Left cardiac atrium (tissue), 4 donors: ENCODE measurements at places on chromosomes 3 and 15. TPM values are rescaled to one million over a fixed set of nuclear protein-coding genes. Genes with fewer than 3 reads are reported as not detected.

Gene CIP2A
- total RNA-seq = 2.6 TPM

Gene PLSCR2
- total RNA-seq = not detected

Gene NANOGP8
- not detected for total RNA-seq

Gene KCNMB3
- 1.5 TPM for total RNA-seq

Gene TMEM42
- 7.4 TPM for total RNA-seq

Gene MESP1
- total RNA-seq = 10.5 TPM

Gene CP
- total RNA-seq = 35.6 TPM

Gene GRAMD1C
- 2.1 TPM for total RNA-seq

DNA sequence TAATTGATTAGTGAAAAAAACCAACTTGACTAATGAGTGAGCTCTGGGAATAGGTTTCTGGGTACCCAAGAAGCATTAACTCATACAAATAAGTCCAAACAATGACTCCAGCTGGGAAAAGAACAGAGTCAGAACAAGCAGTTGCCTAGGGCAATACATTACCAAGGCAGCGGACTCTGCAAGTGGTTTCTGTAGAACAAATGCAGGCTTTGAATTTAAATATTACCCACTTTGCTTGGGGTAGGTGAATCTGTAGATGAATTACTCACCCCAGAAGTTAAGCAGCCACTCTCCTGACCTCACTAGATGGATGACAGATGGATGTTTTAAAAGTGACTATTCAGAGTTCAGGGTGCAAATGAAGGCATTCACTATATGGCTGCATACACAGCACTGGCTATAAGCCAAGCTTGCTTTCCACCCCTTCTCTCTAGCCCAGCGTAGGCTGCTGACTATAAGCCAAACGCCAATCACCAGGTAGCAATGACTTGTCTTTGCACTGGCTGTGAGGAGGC lies 73.1 kb upstream of the BHLHE40 start:
- DNase-seq = no peak

DNA sequence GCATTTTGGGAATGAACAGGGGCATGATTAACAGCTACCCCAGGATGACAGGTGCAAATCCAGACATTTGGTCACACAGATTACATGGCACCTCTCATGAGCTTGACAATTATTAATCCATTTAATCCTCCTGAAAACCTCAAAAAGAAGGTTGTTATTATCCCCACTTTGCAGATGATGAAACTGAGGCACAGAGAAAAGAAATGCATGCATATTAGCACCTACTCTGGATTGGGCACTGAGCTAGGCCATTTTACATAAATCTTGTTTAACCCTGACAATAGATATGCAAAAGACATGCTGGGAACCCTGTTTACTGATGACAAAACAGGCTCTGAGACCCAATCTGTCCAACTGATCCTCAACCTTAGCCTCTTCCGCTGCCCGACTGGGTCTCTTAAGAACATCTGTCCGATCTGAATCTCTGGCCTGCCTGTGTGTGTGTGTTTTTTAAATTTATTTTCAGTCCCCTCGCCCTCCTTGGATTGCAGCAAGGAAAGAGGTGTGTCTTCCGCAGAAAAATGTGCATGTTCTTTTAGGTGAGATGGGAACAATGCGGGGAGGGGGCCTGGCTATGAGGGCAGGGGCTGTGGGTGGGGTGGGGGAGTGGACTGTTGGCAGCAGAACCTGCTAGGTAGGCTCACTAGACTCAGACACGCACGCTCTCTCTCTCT lies 162.5 kb downstream of the WNT7A start:
- no peak for DNase-seq

GRCh38 chr15:97858296-97858695 lies 102.2 kb upstream of the ARRDC4 start:
- DNase-seq = no peak

GRCh38 chr15:56980473-56980872 lies 62.0 kb downstream of the TCF12 start:
- no peak for DNase-seq

DNA sequence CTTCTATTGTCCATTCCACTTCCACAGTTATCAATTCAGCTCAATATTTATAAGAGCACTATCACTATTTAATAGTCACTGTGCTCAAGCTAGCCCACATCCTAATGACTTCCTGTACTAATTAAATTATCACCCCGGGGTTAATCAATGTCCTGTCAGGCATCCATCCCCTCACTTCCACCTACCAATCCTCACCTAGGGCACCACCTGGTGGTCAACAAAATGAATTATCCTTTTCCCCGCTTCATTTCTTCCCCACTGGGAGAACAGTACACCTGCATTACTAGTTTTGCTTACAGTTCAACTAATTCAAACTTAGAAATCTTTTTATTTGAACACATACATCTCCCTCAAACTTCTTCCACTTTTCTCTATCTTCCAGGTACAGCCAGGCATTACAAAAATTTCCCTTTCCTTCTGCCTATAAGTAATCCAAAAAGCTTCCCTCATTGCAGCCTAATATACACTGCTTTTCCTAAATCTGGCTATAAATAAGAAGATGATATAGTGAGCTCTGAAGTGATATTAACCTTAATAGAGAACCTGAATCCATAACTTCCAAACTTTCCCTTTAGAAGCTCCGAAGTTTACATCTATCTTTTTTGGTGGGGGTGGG lies 68.5 kb downstream of the TMCC1 start:
- peak; percentile 29 for DNase-seq

DNA sequence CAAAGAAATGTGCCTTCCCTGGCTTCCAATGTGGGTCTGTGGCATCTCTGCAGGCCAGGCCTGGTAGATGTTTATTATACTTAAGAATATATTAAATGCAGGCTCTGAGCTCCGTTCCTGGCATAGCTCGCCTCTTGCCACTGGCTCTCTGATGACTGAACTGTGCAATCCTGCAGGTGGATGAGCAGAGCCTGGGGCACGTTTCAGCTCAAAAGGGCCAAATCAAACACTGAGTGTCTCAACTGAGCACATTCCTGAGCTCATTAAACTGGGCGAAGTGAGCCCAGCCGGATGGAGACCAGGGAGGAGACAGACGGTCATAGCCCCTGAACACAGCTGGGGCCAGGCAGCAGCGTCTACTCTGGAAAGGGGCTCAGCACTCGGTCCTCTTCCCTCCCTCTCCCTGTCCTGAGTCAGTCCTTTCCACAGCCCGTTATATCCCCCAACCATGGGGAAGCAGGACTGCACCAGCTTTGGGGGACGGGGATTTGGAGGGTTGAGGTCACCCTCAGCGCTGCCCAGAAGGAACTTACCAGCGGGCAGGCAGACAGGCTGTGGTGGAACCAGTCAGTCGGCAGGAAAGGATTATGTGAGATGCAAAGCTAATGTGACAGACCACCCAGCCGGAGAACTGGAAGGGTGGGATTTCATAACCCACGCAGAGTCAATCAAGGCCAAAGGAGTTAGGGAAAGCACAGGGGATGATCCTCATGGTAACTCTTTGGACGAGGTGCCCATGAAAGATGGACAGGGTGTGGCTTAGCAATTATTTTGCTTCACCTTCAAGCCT lies 77.4 kb upstream of the ANKRD34C start:
- no peak for DNase-seq

DNA sequence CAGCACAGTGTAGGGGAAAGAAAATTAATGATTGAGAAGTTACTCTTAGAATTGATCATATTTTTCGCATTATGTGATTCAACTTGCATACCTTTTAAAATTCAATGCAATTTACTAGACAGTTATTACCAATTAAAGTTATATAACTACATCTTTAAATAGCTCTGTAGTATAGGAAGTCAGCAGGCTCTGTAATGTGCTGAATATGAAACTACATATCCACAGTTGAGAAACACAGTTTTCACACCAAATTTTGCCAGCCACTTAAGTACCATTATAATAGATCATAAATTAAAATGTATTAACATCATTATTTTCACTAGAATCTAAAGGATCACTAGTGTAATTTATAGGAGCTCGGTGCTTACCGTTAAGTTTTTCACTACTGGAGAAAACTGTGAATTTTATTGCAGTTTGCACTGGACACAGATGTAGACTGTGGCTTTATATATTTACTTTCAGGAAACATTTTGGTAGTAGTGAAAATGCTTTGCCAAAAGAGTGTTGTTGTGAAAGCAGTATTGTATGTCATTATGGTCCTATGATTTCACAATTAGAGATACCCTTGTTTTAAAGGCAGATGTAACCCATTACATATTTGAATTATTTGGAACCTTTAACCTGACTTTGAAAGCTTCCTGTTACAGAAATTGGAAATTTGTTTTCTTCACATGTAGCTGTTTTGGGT lies 113.6 kb downstream of the PLCL2 start:
- no peak for DNase-seq

- DNase-seq = no peak
Measured at GRCh38 chr15:69590201-69590710, 137.6 kb downstream of the RPLP1 start.

- no peak for DNase-seq
Measured at GRCh38 chr3:108494906-108495531, 15.4 kb downstream of the MYH15 start.

DNA sequence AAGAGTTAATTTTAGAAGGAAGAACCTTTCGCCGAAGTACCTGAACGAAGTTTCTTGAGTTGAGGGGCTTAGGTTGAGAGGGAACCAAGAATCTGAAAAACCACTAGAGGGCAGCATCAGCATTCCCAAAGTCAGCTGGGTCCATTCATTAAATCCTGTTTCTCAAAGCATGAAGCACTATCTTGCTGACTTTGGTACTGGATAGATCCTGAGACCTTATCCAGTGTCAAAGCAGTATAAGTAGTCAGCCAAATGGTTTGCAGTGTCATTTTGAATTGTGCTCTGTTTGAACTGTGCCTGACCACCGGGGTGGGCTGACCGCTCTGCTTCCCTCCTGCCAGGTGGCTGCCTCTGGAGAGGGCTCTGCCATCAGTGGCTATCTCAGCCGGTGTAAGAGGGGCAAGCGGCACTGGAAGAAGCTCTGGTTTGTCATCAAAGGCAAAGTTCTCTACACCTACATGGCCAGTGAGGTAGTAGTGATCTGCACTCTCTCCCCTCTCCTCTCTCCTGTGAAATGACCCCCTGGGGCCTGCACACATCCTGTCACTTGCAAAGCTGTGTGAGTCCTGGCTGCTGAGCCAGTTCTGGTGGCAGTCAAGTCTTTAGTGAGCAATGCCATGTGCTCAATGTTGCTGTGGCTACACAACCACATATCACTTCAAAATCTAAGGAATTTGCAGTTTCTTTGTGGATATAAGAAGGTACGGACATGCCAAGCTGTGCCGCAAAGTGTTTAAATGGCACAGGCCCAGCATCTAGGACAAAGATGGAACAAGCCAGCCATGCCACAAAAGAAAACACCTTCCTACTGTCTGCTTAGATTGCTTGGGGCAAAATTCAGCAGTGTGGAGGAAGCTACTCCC lies 21.4 kb upstream of the NR2C2 start:
- DNase-seq = no peak

DNA sequence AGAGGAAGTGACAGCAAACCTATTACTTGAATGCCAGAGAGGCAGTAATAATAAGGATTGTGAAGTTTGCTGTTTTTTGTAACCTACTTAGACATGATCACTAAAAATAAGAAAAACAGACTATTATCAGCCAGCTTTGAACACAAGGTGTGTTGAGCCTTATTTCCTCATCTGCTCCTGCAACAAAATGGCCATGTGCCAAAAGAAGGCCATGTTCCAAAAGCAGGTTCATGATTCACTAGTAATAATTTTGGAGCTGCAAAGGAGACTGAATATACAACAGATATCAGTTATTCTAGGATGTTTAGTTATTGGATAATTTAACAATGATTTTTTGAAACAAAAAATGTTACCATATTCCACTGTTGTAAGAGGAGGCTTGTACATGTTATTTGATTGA lies 578.7 kb downstream of the SQOR start:
- no peak for DNase-seq

- DNase-seq = no peak
Measured at GRCh38 chr3:11606090-11606784, 37.5 kb downstream of the VGLL4 start.

GRCh38 chr3:6518709-6519345 lies 342.1 kb upstream of the GRM7 start:
- DNase-seq = no peak

DNA sequence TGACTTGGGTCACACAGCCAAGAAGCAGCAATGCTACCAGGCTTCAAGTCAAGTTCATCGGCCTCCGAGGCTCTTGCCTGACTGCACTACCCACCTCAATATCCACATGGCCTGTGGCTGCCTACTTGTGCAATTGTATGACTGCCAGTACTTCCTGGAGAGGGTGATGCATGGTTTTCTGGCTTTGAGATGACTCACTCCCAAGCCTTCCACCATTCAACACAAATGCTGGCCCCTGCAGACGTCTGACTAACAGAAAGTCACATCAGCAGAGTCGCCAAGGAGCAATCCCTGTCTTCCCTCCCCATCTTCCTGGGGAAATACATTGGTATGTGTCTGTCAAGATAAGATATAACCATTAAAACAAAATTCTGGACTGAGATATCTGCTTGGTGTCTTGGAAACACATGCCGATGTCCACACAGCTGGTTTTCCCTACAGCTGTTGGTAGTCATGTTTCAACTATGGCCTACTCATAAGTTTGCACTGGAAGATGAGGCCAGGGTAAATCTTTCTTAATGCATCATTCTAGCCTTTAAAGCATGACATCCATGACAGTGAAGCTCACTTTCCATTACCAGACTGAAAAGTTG lies 79.6 kb upstream of the SPATA12 start:
- DNase-seq = peak; percentile 81

- no peak for DNase-seq
Measured at GRCh38 chr3:101879102-101879501, 29.8 kb downstream of the NFKBIZ start.

GRCh38 chr15:76184650-76185035 lies 124.9 kb downstream of the TMEM266 start:
- no peak for DNase-seq

- DNase-seq = no peak
Measured at GRCh38 chr15:77838061-77838460, 205.3 kb upstream of the LINGO1 start.

GRCh38 chr3:99625643-99626416 lies 12.6 kb upstream of the COL8A1 start:
- DNase-seq = no peak

DNA sequence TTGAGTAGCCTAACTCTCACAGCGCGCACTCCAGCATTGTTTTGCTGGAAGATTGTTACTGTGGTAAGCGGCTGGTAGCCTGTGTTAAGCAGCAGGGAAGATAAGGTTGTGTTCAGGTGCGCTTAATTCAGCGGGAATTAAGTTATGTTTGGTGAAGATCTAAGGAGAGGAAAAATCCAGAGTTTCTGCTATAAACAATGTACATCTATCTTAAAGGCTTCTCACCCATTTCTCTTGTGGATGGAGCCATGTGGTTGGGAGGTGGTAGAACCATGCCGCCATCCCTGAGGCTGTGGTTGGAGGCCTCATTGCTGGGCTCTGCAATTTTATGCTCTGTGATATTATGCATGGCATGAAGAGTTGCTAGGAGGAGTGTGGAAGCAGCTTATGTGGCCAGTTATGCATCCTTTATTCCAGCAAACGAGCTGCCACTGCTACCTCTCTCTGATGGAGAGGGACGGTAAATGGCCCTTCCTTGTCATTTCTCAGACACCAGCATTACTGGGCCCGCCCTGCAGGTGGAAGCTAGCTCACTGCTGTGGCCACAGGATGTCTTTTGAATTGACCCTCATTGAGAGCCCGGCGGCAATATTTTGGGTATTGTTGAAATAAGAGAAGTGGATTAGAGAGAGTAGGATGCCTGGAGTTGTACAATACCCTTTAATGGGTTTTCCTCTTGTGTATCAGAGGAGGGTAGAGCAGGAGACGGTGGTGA lies 1.3 kb downstream of the MINAR1 start:
- no peak for DNase-seq
